ENCODE measurements at places on chromosomes 11 and 22.

- DNase-seq = peak; percentile 80
Measured at GRCh38 chr22:38865201-38866023, 6.6 kb downstream of the CBX6 start.

DNA sequence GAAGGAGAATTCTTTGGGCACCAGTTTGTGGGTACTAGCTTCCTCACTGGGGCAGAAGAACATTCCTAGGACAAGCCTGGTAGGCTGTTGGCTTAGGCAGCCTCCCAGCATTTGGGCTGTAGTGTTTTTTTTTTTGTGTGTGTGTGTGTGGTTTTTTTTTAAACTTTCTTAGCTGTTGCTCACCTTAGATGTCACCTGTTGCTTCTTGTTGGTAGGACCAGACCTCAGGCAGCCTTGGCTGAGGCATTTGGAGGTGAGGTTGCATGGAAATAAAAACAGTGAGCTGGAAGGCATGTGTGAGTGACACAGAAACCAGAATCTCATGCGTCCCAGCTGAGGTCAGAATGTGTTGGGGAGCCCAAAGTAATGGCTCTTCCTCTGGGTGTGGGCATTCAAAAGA is 21.3 kb downstream of the AMPD3 start:
- peak; percentile 46 for DNase-seq

DNA sequence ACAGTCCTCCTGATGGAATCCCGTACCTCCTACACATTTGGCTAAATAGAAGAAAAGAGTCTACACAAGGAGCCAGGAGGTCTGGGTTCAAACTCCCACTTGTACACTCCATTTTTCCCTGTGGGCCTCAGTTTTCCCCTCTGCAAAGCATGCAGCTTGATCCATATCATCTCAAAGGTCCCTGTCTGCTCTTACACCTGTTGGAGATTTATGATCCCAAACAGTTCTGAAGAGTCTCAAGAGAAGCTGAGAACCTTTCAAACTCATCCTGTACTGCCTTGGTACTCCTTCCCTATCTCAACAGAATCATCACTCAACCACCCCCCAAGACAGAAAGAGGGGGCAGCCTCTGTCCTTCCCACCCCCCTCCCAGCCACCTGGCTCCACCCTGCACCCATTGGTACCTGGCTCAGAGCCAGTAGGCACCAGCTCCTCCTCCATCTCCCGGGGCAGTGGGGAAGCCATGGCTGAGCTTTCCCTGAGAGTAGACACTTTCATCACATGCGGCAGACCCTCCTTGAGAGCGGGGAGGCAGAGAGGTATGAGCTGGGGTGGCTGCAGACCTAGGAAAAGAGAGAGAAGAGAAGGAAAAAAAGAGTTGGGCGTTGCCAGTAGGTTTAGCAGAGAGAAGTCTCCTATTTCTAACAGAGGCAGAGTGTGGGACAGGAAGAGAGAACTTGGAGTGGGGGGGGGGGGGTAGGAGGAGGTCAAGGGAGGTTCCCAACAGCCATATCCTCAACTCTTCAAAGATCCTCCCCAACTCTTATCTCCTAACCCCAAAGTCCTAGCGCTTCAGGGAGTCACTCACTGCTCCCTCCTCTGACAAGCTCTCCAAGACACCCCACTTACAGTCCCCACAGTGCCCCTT is 3.1 kb downstream of the TNKS1BP1 start:
- no peak for DNase-seq

- DNase-seq = no peak
Measured at GRCh38 chr11:61069427-61069826, 32.9 kb upstream of the CD5 start.

- no peak for DNase-seq
Measured at GRCh38 chr11:84412862-84413261, 1126.7 kb upstream of the CCDC90B start.

DNA sequence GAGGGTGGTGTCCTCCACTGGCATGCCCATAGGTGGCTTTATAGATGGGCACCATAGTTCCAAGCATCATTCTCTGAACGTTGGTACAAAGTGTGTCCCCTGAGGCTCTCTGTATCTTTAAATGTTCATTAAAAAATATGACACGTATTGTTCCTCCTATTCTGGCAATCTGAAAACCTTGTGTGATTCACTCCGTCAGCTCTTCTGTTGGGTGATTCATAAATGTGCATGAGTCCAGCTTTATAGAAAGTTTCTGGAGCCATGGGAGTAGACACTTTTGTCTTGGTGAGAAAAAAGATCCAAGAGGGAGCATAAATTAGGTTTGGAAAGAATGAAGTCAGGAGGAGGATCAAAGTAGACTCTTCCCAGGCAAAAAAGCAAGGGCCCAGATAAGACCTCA is 728.8 kb downstream of the NELL1 start:
- DNase-seq = no peak

GRCh38 chr11:18243783-18244362 is 4.6 kb downstream of the SAA2 start:
- no peak for DNase-seq

DNA sequence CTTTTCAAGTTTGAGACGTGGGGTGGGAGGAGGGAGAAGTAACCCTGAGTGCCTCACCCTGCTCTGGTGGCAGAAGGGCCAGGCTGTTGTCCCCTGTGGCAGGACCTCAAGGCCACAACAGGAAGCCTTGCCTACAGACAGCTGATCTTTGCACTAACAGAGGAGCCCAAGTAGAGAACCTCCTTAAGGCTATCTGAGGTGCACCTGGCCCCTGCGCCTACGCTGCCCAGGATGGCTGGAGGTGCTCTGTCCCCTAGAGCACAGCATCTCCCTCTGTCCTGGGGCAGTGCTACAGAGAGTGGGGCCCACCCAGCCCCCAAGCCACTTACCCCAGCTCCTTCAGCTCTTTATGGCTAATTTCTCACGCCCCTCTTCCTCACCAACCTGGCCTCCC is 27.0 kb downstream of the MYO7A start:
- DNase-seq = no peak

DNA sequence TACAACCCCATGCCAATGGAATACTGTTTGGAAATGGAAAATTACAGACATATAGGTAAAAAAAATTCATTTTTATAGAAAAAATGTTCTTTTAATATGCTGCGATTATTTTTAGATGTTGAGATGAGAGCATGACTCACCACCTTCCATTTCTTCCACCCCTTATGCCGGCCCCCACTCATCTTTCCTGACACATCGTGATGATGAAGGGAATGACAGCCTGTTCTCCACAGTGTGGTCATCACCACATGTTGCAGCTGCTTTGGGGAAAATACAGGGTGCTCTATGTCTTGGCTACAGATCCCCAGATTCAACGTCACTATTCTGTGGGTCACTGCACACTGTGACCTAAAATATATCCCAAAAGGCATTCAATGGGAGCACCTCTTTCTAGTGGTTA is 916.2 kb downstream of the METTL15 start:
- DNase-seq = no peak

GRCh38 chr11:64799623-64800302 is 3.3 kb downstream of the MAP4K2 start:
- no peak for DNase-seq

GRCh38 chr11:64107303-64107702 is 58.6 kb downstream of the MACROD1 start:
- DNase-seq = no peak

DNA sequence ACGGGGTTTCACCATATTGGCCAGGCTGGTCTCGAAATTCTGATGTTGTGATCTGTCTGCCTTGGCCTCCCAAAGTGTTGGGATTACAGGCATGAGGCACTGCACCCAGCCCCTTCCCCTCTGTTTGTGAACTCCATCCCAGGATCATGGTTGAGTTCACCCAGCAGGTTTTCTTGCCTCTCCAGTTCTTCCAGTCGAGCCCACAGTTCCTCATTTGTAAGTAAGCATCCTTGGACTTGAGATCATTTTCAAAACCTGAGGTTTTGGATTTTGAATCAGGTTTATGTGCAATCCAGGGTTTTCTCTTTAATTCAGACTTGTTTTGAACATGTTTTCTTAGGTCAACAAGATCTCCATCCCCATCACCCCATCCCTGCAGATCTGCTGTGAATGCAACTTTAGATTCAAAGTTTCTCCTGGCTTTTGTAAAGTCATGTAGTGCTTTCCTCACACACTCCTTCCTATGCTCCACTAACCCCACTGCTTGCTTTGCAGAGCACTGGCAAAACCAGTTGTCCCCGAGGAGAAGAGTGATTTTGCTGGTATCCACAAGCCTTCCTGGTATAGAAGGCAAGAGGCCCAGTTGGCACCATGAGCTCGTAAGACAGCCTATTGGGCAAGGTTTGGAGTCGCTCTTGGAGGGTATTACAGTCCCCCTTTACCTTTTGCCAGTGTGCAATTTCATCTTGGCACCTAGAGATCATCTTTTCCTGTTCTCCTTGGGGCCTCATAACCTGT is 14.7 kb upstream of the VPREB1 start:
- no peak for DNase-seq

- no peak for DNase-seq
Measured at GRCh38 chr11:43516316-43516850, 157.7 kb downstream of the TTC17 start.

- peak; percentile 44 for DNase-seq
Measured at GRCh38 chr22:18071968-18072310, 5.9 kb upstream of the PEX26 start.

DNA sequence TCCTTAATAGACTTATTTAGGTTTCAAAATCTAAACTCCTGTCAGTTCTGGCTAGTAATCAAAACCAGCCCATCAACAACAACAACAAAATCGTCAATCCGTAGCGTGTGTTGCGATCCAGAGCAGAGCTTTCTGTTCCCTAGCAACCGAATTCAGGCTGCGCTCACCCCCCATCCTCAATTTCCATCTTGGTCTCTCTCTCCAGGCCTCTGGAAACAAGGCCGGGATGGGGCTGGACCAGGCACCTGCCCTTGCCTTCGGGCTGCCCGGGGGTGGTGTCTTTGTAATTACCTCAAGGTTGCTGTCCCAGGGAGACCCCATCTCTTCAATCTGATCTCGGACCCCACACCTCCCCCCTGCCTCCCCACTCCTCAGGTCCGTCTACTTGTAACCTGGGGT is 1341.5 kb downstream of the BRD1 start:
- DNase-seq = peak; percentile 42

DNA sequence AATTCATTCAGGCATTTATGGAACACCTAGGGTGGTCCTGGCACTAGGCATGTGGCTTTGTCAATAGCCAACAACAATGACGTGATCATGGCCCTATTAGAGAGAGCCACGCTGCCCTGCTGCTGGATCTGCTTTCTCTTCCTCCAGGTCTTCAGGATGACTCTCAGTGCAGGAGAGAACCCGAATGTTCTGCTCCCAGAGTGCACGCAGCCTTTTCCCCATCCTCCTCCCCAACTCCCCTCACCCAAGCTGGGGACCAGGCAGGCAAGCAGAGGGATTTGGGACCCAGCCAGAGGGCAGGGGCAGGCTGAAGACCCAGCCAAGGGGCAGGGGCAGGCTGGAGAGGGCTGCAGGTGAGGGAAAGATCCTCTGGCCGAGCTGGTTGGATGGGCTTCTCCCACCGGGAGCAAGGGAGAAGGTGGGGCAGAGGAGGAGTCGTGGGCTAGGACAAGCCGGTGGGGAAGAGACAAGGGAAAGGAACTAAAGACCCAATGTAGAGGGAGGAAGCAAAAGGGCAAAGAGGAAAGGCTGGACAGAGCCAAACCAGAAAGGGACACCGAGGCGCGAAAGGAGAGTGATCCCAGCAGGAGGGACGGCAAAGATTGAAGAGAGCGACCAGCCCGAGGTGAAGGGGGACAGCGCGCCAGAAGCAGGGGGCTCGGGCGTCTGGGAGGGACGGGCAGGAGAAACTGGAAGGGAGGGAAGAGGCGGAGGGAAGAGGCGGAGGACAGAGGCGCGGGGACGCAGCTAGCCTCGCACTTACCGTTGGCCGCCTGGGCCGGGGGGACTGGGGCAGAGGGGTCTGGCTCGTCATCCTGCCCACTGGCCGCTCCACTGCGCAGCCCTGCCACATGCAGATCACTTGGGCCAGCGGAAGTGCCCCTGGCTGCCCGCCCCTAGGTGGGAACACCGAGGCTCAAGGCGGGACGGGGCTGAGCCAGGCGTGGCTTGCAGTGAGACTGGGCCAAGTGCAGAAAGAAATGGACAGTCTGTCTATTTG is at the start of gene KCTD14:
TSS of gene KCTD14 (minus strand) at position 880 of the 1,000 bp plus-strand sequence. CDS start at position 853, 27 bp downstream.
- DNase-seq = no peak

DNA sequence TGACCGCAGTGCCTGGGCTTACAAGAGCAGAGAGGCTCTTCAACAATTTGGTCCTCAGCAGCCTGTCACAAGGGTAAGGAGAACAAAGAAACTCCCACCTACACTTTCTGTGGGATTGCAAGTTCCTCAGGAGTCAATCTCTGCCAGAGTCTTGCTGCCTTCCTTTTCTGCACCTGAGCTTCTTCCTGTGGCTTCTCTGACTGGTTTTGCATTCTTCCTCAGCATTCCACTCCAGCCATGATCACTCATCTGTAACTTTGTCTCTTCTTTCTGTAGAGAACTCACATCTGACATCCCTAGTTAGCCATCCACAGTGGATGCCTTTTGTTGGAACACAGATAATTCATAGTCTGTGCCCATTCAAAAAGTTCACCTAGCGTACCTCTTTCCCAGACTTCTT is 14.2 kb upstream of the OR6A2 start:
- no peak for DNase-seq
